Mammary epithelial cell (primary cell): ENCODE measurements at places on chromosomes 6 and 20. TPM values are rescaled to one million over a fixed set of nuclear protein-coding genes. Genes with fewer than 3 reads are reported as not detected.

NR2E1 gene
- total RNA-seq = not detected

LIME1 gene
- total RNA-seq = 8.1 and 9.1 TPM in 2 replicates

SMIM8 gene
- total RNA-seq = 8.7 TPM

NOL7 gene
- total RNA-seq = 70.0 and 83.3 TPM in 2 replicates

OR12D3 gene
- total RNA-seq = not detected

DEFB119 gene
- not detected in 2 replicates for total RNA-seq

GNRH2 gene
- total RNA-seq = 0.42 TPM in 1 of 2 replicates, not detected in the other

RSPO4 gene
- total RNA-seq = not detected in 2 replicates

HLA-DQB2 gene
- not detected in 2 replicates for total RNA-seq

SLC35F1 gene
- total RNA-seq = not detected

GLP1R gene
- total RNA-seq = under 0.01 TPM
